ENCODE measurements at places on chromosomes 4 and X.

GRCh38 chr4:182133033-182133432, 110.2 kb upstream of the TENM3 start:
- DNase-seq = no peak

DNA sequence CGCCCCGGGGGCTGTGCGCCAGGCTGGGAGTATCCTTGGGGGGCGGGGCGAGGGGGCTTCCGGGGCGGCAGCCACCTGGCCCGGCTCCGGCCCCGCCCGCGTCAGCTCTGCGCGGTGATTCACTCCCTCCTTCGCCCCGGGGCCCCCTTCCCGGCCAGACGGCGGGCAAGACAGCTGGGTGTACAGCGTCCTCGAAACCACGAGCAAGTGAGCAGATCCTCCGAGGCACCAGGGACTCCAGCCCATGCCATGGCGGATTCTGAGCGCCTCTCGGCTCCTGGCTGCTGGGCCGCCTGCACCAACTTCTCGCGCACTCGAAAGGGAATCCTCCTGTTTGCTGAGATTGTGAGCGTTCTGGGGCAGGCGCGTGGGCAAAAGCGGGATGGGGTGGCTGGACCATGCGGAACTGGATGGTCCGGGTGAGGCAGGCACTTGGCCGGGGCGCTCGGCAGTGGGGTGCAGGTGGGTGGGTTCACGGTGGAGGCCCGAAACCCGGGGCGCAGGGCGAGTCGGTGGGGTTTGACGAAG, at the start of gene PLP2:
Gene PLP2, plus strand, starts transcription at position 147 of the 528 bp plus-strand sequence. Its CDS starts 103 bp downstream, at position 250.
- DNase-seq = no peak

DNA sequence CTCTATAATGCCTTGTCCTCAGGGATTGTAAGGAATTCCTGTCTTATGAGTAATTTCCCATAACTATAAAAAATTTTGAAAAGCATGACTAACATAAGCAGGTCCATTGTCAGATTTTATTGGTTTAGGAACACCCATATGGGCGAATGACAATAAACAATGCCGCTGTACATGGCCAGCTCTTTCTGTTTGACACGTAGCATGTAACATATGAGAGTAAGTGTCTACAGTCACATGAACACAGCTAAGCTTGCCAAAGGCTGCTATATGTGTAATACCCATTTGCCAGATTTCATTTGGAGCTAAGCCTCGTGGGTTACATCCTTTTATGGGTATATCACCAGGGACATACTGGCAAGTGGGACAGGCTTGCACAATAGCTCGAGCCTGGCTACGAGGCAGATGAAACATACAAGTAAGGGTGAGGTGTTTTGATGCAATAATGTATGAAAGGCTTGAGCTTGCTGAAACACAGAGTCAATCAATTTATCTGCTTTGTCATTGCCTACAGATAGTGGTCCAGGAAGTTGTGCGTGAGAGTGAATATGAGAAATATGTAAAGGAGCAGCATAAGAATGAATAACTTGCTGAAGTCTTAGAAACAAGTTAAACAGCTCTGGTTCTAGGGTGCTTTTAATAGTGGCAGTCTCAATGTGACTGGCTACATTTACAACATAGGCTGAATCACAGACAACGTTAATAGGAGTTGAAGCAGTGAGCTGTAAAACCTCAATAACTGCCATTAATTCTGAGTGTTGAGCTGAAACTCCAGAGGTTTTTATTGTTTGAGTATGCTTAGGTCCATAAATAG, 67.4 kb upstream of the UGT2B10 start:
- DNase-seq = no peak

DNA sequence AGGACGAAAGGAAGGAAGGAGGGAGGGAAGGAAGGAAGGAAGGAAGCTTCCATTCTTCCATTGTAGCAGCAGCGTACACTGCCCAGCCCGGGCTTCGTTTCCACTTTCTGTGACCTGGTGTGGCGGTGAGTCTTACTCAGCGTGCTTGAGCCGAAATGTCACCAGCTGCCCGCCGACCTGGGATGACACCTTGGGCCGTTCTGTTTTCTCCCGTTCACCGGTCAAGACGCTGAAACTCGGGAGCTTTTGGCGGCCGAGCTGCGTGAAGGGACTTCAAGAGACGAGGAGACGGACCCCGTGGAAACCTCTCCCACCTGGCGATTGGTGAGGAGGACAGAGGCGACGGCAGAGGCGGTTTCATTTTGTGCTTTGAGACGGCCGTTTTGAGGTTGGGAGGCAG, 47.1 kb upstream of the PPP2R3B start:
- DNase-seq = no peak

DNA sequence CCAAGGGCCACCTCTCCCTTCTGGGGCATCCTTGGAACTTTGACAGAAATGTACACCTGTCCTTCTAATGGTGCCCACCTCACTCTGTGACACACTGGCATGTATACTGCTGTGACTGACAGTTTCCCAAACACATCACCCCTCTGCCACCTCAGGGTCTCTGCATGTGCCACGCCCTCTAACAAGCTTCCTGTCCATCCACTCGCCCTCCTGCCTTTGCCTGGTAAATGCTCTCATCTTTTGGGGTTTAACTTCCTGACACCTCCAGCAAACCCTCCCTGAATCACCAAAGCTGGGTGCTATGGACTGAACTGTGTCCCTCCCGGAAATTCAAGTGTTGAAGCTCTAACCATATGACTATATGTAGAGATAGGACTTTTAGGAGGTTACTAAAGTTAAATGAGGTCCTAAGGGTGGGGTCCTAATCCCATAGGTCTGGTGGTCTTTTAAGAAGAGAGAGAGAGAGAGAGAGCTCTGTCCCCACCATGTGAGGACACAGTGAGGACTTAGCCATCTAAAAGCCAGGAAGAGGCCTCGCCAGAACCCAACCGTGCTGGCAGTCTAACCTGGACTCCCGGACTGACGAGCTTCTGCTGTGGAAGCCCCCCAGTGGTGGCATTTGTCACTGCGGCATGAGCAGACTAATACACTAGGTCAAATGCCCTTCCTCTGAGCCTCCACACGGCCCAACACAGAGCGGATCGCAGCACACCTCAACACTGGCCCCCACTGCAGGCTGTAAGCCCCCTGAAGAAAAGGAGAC, 95.6 kb downstream of the AFAP1 start:
- DNase-seq = no peak

DNA sequence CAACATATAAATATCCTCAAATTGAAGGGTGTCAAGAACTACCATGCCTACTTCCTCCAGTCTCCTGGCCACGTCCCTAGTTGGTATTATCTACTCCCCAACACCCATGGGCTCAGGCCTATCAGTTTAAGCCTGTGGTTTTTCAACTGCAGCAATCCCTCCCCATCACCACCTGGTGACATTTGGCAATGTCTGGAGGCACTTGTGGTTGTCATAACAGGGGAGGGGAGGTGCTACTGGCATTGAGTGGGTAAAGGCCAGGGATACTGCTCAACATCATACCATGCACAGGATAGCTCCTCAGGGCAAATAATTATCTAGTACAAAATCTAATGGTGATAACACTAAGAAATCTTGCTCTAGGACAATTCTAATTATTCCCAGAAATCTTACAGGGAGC, 95.3 kb downstream of the COMMD8 start:
- no peak for DNase-seq

All from NCI-H187 (cell line).